ENCODE measurements at places on chromosomes 4 and X. TPM values are rescaled to one million over a fixed set of nuclear protein-coding genes. Genes with fewer than 3 reads are reported as not detected.

The NAA11 gene
- total RNA-seq = not detected

The TMSB15C gene
- total RNA-seq = 2.5 TPM

- no peak for DNase-seq
Observed at GRCh38 chr4:152218576-152218975, 317.3 kb downstream of the FBXW7 start.

- no peak for DNase-seq
Observed at GRCh38 chr4:159240687-159241086, 137.8 kb downstream of the RAPGEF2 start.

GRCh38 chrX:107537815-107538214 lies 88.4 kb downstream of the FRMPD3 start:
- DNase-seq = no peak

- no peak for DNase-seq
Observed at GRCh38 chrX:65589304-65589703, 54.7 kb upstream of the LAS1L start.

- DNase-seq = no peak
Observed at GRCh38 chr4:86947501-86948120, 12.8 kb downstream of the AFF1 start.

DNA sequence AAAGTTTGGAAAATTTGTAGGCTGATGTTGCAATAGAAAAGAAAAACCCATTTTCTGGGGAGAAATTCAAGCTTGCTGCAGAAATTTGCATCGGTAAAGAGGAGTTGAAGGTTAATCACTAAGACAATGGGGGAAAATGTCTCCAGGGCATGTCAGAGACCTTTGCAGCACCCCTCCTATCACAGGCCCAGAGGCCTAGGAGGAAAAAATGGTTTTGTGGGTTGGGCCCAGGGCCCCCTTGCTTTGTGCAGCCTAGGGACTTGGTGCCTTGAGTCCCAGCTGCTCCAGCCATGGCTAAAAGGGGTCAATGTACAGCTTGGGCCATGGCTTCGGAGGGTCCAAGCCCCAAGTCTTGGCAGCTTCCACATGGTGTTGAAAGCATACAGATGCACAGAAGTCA lies 17.8 kb downstream of the TMSB15A start:
- no peak for DNase-seq

GRCh38 chr4:92551616-92552015 lies 247.8 kb downstream of the GRID2 start:
- DNase-seq = no peak

Measured in pulmonary artery endothelial cell (primary cell).